Foreskin keratinocyte (primary cell): ENCODE measurements at places on chromosomes 5 and 9.

- DNase-seq, result peak; percentile 26
Measured at GRCh38 chr5:16082053-16082452, 97.5 kb downstream of the MARCHF11 start.

GRCh38 chr5:167513381-167513780 is 778.1 kb upstream of the WWC1 start:
- no peak for DNase-seq

DNA sequence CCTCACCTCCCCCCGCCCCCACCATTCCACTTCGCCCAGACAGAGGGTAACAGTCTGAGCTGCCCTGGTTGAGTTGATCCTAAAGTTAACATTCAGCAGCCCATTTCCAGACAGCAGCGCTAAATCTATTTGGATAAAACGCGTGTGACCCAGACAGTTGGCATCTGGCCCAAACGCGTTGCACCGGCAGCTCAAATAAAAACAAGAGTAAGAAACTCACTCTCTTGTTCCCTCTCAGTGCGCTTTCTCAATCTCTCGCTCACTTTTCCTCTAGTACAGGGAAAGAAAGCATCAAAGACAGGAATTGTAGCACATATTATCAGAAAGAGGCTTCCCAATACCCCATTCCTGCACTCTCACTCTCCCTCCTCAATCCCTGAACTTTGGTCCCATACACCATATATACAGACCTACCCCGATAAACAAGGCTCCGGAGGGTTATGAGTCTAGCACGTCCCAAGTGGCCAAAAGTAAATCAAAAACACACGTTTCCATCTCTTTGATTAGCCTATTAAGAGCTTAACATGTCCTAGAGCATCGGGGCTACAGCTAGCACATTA is 1.3 kb downstream of the ADAMTS6 start:
- peak; percentile 60 for DNase-seq

GRCh38 chr5:156411185-156411613 is 84.2 kb downstream of the SGCD start:
- DNase-seq, result no peak

DNA sequence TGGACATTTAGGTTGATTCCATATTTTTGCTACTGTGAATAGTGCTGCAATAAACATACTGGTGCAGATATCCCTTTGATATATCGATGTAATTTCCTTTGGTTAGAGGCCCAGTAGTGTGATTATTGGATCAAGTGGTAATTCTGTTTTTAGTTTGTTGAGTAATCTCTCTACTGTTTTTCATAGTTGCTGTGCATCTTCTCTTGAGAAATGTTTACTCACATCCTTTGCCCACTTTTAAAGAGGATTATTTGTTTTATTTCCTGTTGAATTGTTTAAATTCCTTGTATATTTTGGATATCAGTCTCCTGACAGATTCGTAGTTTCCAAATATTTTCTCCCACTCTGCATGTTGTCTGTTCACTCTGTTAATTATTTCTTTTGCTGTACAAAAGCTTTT is 352.6 kb upstream of the TARS1 start:
- DNase-seq, result no peak

- peak; percentile 24 for DNase-seq
Measured at GRCh38 chr5:26940994-26941393, 97.4 kb downstream of the CDH9 start.

DNA sequence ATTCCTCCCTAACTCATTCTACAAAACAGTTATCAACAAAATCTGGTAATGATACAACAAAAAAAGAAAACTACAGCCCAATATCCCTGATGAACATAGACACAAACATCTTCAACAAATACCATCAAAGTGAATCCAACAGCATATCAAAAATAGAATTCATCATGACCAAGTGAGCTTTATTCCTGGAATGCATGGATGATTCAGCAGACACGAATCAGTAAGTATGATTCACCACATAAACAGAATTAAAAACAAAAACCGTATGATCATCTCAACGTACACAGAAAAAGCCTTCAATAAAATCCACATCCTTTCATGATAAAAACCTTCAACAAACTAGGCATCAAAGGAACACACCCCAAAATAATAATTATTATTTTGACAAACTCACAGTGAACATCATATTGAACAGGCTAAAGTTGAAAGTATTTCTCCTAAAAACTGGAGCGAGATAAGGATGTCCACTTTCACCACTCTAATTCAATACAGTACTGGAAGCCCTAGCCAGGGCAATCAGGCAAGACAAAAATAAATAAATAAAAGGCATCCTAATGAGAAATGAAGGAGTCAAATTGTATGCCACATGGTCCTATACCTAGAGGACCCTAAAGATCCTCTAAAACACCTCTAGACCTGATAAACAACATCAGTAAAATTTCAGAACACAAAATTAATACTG is 305.1 kb upstream of the RGMB start:
- DNase-seq, result peak; percentile 90
